T-cell (primary cell): ENCODE measurements at places on chromosomes 2 and 18.

GRCh38 chr2:235541016-235541415 lies 47.2 kb downstream of the AGAP1 start:
- DNase-seq: no peak

DNA sequence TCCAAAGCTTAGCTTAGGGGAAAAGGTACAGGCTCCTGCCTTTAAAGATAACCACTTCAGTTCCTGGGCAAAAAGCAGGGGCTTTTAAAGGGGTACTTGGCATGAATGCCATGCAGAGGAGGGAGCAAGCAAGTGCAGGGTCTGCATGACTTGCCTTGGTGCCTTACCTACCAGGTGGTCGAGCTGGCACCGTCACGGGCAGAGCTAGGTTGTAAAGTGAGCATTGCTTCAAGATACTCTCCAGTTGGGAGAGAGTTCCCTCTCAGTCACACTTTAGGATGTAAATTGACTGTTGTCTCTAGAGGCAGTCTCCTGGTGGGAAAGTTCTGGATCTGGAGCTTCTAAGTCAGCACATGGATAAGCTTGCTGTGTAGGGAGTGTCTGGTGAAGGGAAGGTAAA lies 58.6 kb upstream of the MCFD2 start:
- no peak for DNase-seq

GRCh38 chr18:65498605-65499004 lies 252.2 kb upstream of the CDH7 start:
- DNase-seq: no peak

GRCh38 chr18:39705362-39705761 lies 2139.8 kb upstream of the CELF4 start:
- no peak for DNase-seq

- DNase-seq: no peak
These were observed 54.0 kb downstream of the RAB27B start for GRCh38 chr18:54882318-54882717.

GRCh38 chr2:224268441-224268840 lies 133.5 kb downstream of the FAM124B start:
- DNase-seq: no peak

DNA sequence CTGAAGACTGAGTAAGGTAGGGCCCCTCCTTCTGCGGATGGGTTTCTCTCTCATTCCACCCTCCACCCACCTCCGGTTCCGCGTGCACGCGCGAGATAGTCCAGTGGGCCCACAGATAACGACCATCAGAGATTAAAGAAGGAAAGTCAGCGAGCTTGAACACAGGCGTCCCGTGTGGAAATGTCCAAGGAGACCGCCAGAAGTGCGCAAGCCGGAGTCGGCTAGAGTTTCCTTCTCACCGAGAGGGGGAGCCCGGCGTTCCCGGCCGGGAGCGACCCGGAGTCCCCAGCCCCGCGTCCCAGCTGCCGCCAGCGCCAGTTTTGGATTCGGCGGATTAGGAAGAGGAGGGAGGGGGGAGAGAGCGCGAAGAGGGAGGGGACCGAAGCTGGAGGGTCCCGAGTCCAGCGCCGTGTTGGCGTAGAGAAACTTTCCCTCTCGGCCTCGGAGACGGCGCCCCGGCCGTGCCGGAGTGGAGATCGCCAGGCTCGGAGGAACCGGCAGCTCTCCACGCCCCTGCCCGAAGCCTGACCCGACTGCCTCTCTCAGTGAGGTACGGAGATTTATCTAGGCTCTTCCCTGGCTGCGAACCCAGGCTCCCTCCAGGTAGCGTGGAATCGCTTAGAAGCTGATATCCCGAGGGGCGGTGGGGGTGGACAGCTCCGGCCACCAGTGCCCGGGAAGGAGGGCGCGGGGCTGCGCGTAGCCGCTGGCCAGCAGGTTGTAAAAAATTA lies at the start of gene GULP1:
Gene GULP1, plus strand, starts transcription at position 258 of the 731 bp plus-strand sequence. CDS start 185,829 bp downstream, outside the sequence.
- DNase-seq: no peak

DNA sequence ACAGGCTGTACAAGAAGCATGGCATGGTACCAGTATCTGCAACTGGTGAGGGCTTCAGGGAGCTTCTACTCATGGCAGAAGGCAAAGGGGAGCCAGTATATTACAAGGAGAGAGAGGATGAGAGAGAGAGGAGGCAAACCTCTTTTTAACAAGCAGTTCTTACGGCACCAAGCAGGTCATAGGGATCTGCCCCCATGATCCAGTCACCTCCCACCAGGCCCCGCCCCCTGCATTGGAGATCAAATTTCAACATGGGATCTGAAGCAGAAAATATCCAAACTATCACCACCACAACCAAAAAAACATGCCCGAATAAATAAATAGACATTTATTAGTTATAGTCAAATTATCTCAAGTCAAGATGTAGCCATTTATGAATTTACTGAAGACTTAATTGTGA lies 14.5 kb upstream of the SLC35F5 start:
- DNase-seq: no peak

- no peak for DNase-seq
These were observed 298.0 kb downstream of the DSEL start for GRCh38 chr18:67218556-67218955.

GRCh38 chr18:77084688-77085035 lies 47.9 kb downstream of the MBP start:
- no peak for DNase-seq

GRCh38 chr2:241951920-241952319 lies 82.4 kb downstream of the RTP5 start:
- no peak for DNase-seq

DNA sequence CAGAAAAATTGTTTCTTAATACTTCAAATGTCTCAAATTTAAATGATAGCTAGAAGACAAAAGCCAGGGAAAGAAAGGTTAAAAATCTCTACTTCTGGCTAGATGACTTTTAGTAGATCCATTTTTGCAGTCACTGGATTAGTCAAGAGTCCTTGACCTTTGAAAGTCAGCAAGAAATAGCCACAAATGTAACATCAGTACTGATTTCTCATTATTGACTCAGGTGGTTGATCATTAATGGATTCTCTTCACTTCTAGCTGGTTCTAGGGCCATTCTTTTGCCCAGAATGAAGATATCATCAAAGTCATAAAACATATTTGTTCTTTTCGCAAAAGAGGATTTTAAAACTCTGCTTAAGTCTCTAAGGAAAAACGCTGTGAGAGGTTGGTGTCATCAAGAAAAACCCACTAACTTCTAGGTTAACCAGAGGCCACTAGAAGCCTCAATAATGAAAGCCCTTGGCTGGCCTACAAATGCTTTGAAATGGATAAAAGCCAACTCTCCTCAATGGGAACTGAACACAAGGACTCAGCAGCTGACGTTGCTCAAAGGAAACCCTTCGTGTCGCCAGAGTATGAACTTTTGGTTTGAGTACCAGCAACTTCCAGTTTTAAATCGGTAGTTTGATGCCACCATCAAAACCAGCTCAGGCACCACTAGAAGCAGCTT lies 66.3 kb downstream of the IRS1 start:
- no peak for DNase-seq

DNA sequence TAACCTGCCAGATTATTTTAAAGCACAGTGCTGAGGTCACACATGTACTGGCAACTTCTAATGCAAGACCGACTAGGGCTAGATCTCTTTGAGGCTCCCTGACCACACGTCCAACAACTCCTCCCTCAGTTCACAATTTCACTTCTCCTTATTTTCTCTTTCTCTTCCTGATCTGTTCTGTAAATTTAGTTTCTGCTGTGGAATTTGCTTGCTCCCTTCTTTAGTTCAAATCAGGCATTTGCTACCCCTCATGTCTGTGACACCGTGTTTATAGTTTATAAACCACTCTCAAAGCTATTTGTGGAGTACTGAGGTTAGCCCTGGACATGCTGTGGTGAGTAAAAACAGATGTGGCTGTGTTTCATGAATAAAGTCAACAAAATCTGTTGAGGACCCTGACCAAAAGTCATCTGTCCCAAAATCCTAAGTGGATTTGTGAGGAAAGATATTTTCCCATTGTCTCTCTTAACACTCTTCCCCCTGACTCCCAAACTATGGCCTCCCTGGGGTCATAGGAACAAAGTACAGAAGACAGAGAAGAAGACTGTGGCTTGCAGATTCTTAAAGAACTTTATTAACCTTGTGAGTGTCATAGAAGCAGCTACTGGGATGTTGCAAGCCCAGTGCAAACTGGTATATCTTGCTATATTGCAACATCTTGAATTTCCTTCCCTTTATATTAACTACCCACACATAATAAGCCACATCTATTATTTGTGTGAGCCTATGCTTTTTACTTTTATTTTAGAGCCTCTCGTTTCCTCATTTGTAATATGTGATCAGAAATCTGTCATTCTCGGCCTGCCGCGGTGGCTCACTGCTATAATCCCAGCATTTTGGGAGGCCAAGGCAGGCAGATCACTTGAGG lies 3.5 kb upstream of the NAGK start:
- DNase-seq: no peak

- no peak for DNase-seq
These were observed 3.7 kb upstream of the KLHL14 start for GRCh38 chr18:32776561-32776960.

GRCh38 chr2:174580951-174581350 lies 16.7 kb downstream of the WIPF1 start:
- DNase-seq: no peak

DNA sequence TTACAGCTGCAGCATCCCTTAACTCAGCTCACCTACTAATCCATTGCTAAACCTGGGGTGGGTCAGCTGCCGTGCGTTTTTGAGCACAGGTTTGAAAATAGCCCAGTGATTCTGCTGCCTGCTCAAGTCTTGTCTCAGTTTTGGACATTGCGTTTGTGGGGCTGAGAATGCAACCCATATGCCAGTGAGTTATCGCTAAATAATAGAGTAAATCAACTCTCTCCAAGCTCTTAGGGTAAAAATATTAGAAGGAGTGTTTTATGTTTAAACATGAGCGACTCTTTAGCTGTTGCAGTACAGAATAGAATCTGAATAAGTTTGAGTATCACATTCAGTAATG lies 2.1 kb downstream of the TSHZ1 start:
- no peak for DNase-seq
